ENCODE measurements at places on chromosomes 11 and 22.

GRCh38 chr11:119483341-119483880 lies 60.4 kb upstream of the THY1 start:
- DNase-seq, result no peak

GRCh38 chr11:96189351-96189750 lies 153.6 kb downstream of the MAML2 start:
- no peak for DNase-seq

DNA sequence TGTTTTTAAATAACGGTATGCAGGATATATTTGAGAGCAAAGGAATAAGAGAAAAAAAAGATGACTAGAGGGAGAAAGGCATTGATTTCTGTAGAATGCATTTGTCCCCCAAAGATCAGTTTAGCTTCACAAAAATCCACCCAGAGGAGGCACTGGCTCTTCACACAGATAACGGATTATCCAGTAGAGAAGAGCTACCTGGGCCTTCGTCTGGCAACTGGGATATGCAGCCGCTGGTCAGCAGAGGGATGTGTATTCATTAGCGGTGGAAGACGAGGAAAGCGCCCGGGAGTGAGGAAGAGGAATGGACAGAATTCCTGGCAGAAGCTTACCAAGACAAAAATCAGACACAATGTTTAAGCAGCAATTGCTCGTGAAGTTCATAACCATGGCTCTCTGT lies 5.6 kb upstream of the WT1 start:
- no peak for DNase-seq

GRCh38 chr22:25413620-25414019 lies 150.9 kb upstream of the GRK3 start:
- DNase-seq, result no peak

DNA sequence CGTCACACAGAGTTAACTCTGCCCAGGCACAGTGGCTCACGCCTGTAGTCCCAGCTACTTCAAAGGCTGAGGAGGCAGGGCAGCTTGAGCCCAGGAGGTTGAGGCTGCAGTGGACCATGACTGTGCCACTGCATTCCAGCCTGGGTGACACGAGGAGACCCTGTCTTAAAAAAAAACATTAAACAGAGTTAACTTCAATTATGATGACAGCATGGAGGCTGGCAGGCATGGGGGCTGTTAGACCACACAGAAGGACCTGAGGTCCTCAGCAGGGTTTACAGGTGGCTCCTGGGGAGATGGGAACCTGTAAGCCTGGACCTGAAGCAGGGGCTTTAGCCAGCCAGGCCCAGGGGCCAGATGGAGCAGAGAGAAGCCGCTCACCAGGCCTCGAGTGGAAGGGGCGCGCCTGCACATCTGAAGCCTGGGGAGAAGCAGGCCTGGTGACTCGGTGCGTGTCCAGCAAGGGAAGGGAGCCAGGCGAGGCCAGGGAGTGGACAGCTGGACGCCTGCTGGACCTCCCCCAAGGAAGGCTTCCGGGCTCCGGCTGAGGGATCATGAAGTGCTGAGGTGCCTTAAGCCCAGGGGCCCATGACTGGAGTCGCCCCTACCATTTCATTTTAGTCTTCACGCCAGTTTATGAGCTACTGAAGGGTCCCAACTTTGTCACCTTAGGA lies 25.3 kb downstream of the RPUSD4 start:
- no peak for DNase-seq

GRCh38 chr11:19258641-19259230 lies 18.0 kb upstream of the E2F8 start:
- DNase-seq, result no peak

DNA sequence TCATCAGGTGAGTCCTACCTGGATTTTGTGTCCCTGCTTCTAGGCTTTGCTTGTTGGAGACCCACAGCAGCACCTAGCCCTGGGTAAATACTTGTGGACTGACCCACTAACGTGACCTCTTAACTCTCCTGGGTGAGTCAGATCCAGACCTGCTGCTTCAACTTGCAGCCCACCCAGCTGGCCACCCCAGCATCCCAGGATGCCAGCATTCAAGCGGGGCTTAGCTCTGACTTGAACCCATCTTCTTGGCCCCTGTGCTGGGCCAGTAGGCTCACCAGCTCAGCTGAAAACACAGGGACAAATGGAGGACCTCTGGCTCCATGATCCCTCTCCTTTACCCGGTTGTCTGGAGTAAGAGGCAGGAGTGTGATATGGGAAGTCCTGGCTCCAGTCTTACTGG lies 33.5 kb downstream of the PARVG start:
- DNase-seq, result no peak

DNA sequence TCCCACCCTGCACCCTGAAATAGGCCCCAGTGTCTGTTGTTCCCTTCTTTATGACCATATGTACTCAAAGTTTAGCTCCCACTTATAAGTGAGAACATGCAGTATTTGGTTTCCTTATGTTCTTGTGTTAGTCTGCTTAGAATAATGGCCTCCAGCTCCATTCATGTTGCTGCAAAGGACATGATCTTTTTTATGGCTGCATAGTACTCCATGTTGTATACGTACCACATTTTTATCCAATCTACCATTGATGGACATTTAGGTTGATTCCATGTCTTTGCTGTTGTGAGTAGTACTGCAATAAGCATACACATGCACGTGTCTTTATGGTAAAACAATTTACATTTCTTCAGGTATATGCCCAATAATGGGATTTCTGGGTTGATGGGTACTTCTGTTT lies 59.4 kb upstream of the ANGPTL5 start:
- DNase-seq, result no peak

DNA sequence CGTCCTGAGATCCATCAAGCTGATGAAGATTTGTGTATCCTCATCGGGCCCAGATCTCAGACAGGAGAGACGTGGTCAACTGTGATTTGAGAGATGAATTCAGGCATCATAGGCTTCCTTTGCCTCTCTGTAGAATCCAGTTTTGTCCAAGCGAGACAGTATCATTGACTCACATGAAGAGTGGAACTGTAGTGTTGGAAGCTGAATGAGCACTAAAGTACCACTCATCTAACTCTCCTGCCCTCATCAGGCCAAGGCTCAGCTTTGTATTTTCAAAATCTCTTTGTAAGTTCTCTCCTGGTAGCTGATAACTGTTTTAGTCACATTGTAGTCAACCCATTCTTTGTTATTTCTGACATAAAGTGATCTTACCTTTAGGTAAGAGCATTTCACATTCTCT lies 85.1 kb downstream of the KIRREL3 start:
- no peak for DNase-seq

DNA sequence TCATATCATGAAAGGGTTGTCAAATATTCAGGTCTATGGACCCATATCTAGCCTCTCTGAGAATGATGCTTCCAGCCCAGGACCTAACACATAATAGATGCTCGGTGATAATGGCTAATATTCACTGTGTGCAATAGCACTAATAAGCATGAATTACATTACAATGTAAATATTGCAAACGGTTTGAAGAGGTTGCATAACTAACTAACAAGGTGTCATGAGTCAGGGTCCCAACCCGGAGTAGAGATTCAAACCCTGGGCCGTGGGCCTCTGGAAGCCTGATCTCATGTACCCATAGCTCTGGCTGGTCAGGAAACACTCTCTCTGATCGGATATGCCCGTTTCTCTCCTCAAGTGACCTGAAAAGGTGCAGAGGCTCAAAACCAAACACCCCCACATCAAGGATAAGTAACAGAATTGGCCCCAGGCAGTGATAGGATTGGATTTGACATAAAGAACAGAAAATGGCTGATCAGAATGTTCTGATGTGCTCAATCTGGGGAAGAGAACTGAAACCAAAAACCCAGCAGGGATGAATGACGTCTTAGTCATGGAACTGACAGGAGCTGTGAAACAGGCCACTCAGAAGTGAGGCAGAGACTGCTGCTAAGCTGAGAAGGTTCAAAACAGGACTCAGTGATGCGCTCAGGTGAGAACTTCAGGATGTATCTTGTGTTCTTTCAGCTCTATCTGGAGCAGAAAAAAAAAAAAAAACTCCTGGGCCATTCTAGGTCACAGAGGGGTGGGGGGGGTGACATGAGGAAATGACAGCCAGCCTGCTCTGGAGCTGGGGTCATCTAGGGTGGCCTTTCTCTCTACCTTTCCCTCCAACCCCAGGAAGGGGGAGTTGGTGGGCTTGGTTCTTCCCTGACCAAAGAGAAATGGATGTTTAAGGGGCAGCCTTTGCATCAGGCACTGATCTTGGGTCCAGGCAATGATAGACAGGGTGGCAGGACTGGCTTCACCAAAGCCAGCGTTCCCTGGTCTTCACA lies 6.6 kb upstream of the KCTD17 start:
- no peak for DNase-seq

GRCh38 chr11:64032050-64032449 lies 3.7 kb upstream of the FLRT1 start:
- no peak for DNase-seq

DNA sequence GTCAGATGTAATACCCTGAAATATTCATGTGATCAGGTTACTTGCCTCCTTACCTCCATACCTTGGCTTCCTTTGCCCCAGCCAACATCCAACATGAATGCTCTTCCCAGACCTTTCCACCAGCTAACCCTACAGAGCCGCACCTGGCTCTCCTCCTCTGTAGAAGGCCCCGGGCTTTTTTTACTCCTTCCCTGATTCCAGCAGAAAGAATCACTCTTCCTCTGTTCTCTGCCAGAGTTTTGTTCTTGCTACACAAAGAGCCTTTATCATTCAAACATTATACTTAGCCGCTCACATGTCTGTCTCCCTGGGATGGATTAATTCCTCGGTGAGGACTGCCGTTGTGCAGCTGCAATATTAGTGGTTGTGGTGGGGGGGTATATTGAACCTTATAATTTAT lies 116.8 kb upstream of the GRAMD1B start:
- no peak for DNase-seq

DNA sequence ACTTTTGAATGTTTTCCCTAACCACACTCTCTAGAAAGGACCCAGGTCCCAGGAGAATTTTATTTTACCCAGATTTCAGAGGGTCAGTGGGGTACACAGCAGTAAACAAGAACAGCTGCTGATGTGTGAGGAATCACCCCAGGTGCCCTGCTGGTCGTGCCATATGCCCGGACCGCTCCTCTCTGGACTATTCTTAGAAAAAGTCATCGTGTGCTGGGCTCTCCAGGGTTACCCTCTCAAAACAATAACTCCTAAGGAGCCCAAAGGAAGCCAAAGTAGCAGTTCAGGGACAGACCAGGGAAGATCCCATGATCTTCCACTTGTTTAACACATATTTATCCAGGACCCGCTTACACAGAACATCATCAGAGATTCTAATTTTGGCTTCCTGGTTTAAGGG lies 29.7 kb downstream of the LRP4 start:
- no peak for DNase-seq

DNA sequence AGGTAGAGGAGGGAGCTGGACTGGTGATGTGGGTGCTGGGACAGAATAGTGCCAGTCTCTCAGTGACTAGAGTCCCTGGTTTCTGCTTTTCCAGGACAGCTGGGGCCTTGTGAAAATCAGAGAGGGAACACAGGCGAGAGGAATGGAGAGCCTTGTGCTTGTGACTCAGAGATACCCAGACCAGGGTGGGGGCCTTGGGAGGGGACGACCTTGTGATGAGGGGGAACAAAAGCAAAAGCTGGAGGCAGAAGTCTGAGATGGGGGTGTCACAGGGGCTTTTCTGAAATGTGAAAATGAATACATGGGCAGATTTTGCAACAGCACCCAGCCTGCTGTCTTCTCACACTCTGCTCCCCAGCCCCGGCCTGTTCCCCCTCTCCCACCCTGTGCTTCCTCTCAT lies 3.4 kb upstream of the NR1H3 start:
- DNase-seq, result no peak

- DNase-seq, result no peak
Measured at GRCh38 chr11:29095821-29096220, 921.0 kb downstream of the KCNA4 start.

- no peak for DNase-seq
Measured at GRCh38 chr11:68970921-68971636, 9.7 kb downstream of the MRGPRD start.

GRCh38 chr11:122679466-122679865 lies 23.9 kb downstream of the UBASH3B start:
- DNase-seq, result no peak

DNA sequence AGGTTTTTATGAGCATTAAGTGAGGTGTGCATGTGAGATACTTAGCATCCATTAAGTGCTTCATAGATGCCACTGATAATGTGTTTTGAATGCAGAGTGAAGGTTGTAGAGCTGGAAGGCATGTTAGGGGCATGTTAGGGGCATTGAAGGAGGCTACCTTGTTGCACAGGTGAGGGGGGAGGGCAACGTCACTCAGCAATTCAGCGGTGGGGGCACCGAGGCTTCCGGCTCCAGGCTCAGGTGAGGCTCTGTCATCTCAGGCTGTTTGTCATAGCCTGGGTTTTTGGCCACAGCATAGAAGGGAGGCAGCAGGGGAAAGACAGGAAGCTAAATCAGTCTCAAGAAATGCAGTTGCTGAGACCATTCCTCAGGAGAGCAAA lies 299.0 kb downstream of the NTM start:
- DNase-seq, result no peak

- DNase-seq, result no peak
Measured at GRCh38 chr11:109378034-109378433, 44.0 kb upstream of the C11orf87 start.

DNA sequence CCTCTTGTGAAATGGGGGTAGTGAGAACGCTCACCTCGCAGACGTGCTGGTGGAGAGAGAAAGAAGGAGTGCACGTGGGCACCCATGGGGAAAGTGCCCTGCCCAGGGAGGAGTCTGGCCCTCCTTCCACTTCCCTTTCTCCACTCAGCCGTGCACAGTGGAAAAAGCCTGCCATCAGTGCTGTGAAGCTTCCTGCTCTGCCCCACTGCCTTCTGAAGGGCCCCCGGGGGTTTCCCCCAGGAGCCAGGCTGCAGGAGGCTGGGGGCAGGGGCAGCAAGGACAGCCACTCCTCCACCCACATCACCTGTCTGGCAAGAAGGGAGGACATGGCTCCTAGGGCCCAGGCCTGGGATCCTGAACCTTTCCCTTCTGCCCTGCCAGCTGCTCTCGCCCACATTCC lies 7.6 kb downstream of the TP53I11 start:
- no peak for DNase-seq

DNA sequence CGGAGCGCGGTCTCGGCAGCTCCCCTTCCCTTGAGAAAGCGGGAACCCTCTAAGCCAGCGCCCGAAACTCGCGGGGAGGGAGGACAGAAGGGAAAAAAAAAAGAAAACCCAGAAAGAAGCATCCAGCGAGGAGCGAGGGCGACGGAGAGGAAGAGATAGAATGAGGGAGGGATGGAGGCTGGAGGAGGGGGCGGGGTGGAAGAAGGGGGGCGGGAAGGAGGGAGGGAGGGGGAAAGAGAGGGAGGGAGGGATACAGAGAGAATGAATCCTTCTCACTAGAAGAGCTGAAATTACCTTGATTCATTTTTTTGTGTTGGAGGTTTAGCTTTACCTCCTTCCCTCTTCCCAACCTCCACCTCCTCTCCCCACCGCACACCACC lies 19.3 kb upstream of the BDNF start:
- DNase-seq, result no peak

All from activated CD4-positive, alpha-beta T cell treated with anti-CD3 and anti-CD28 coated beads, Interleukin-2, amount 50 U/mL, for 4 hours (primary cell).